ENCODE measurements at places on chromosomes 2 and 18.

- DNase-seq = no peak
Observed at GRCh38 chr18:76498064-76498463, 3.0 kb upstream of the ZNF516 start.

- no peak for DNase-seq
Observed at GRCh38 chr2:65025453-65026123, 30.6 kb upstream of the CEP68 start.

DNA sequence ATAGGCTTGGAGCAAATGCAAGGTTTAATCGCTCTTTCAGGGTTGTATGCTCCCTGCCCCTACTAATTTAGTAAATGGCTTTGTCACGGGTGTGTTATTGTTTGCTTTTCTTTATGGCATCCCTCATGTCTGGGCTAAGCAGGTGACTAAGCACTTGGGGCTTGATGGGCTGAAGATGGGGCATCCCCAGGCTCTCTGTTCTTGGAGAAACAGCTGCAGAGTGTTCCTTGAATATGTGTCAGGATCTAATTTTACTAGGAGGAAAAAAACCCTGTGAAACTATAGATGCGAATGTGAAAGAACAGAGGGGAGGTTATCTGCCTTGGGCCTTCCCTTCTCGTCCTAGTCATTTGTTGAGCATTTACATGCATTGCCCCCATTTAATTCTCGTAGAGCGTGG, 94.7 kb upstream of the TAF1B start:
- DNase-seq = no peak

DNA sequence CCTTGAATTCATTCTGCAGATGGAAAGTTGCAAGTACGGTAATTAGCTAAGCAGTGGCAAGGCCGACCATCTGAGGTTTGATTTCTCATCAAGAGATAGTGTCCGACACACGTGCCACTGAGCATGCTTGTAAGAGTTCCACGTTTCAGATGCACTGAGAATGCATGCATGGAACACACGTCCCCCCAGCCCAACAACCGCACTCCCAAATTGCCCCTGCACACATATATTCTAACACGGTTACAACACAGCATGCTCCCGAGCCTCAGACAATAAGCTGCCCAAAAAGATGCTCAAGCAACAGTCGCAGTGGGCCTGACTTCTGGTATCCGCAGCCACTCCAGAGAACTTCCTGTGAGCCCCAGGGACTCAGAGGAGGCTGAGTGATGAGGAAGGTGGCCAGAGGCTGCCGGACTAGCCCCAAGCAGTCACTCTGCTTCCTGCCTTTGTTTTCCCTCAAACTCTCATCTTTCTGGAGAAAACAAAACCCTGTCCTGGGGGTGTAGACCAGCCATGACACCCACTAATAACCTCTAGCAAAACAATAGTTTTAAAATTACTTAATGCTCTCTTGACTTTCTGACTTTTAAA, 204.0 kb downstream of the TGIF1 start:
- no peak for DNase-seq

GRCh38 chr2:142100970-142101369, 29.8 kb downstream of the LRP1B start:
- DNase-seq = no peak

- DNase-seq = no peak
Observed at GRCh38 chr2:3449086-3449485, 69.6 kb downstream of the TRAPPC12 start.

DNA sequence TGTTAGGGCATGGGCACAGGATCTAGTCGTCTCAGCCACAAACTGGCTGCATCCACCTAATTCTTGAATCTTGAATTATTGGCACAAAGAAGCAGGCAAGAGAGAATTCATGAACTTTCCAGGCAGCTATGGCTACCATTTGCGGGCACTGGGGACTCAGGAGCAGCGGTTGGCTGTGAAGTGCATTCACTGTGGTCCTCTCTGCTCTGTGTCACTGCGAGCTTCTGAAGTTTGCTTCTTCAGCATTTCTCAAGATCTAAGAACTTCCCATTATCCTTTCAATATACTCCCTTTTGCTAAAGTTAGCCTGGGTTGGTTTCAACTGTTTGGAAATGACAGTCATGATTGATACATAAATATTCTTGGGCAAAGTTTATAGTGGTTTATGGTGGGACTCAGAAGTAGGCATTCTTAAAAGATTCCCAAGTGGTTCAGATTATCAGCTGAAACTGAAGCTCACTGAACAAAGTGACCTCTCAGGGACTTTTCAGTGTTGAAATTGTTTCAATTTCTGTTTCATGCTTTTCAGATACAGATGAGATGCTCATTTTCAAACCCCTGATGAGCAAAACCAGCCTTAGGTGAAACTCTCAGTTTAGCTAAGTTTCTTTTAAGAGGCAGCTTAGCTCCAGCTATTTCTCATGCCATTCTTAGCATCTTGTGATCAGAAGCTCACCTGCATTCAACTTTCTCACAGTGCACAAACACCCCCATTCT, 1258.3 kb upstream of the GYPC start:
- DNase-seq = no peak
